NCI-H1930 (cell line): ENCODE measurements at places on chromosomes 7 and 10.

DNA sequence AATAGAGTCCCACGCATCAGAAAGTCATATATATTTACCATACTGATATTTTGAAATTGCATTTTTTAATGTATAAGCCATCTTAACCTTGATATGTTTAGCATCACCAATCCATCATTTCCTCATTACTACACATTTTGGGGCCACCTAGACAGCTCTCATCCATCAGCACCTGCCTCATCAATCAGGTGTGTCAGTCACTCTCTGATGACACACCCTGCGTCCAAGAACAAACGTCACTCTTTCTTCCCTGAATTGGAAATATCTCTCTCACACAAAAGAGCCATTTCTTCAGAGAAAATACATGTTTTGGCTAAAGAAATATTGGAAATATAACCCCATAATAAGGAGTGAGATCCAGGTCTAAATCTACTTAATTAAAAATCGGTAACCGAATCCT, 38.9 kb upstream of the RSU1 start:
- DNase-seq = no peak

DNA sequence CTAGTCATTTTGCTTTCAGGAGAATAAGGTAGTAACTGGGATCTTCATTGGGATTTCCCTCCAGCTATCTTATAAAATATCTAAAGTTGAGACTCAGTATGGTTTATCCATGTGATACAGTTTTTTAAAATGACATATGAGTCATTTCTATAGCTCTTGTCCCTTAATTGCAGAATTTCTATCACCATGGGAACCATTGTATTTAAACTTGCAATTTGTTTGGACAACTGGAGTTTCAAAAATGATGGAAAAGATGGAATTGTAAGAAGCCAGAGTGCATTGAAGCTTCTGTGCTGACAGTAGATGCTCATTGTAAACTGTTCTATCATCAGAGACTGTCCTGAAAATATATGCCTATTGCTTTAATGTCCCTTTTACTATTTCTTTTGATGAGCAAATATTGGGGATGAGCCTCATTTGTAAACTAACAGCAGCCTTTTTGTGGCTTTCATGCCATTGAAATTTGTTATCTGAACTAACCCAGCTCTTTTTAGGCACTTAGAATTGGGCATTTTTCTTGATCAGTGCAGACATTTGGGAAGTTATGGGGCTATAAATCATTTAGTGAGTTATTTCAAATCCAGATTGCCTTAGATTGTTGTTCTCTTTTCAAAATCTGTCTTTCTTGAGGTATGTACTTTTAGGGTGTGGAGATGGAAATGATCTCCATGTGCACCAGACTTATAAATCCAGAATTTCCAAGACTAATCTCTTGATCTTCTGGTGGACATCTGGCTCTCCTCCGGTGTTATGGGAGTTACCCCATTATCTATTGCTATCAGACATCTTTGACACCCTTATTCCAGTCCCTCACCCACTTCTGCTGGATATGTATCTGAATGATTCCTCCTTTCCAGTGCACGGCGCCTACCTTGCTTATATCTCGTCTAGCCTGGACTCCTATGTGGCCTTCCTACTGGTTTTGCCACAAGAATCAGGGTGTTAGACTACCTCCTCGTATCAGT, 159.0 kb downstream of the SND1 start:
- peak; percentile 25 for DNase-seq

DNA sequence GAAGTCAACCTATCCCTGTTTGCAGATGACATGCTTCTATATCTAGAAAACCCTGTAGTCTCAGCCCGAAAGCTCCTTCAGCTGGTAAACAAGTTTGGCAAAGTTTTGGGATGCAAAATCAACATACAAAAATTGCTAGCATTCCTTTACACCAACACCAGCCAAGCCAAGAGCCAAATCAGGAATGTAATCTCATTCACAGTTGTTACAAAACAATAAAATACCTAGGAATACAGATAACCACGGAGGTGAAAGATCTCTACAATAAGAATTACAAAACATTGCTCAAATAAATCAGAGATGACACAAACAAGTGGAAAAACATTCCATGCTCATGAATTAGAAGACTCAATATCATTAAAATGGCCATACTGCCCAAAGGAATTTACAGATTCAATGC, 50.4 kb upstream of the ZNF365 start:
- DNase-seq = no peak

GRCh38 chr10:67697724-67698131, 1.7 kb upstream of the CTNNA3 start:
- DNase-seq = no peak

GRCh38 chr7:114786455-114786854, 135.4 kb upstream of the MDFIC start:
- DNase-seq = no peak

- no peak for DNase-seq
Observed at GRCh38 chr7:101151908-101152651, 2.2 kb upstream of the AP1S1 start.

DNA sequence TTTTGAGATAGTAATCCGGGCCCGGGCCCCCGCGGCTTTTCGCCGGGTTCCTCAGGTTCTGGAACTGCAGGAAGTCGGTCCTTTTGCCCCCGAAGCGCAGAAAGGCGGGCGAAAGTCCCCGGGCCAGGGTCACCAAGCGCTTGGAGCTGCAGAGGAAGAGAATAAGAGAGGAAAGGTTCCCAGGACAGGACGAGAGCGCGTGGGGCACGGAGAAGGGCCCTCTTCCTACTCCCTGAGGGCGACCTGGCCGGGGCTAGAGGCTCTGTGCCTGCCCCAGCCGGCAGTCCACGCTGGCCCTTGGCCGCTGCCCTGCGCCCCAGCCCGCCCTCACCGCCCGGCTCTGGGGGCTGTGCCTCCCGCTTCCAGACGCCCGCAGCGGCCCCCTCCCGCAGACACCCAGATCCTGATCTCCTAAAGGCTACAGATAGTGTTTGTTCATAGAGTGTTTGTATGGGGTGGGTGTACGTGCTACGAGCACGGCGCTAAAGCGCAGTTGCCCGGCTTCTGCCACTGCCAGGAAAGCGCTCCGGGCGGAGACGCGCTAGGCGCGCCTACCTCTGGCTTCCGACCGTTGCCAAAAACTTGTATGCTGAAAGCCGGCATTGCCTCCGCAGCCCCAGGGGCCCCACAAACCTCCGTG, 3.2 kb downstream of the HPSE2 start:
- DNase-seq = no peak

DNA sequence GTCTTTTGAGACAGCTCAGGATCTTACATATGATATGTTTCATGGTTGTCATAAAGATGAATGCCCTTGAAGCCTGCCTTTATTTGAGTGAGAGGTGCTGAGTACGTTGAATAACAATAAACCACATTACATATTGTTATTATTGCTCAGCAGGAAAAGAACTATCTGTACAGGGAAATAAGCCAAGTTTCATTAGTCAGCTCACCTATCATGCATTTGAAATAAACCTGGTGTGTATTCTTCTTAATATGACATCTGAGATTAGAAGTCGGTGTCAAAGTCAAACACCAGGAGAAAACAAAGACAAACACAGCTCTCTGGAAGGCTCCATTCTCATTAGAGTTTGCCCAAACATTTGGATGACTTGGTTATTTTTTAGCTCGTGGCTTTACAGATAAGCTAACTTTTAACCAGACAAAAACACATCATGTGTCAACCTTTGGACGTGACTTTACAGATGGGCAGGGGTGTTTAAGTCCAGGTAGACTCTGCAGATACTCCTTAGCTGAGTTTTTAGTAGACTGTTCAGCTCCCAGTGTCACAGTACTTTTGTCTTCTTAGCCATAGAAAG, 71.2 kb upstream of the AOAH start:
- DNase-seq = no peak

GRCh38 chr7:124655990-124656389, 109.6 kb downstream of the GPR37 start:
- no peak for DNase-seq

DNA sequence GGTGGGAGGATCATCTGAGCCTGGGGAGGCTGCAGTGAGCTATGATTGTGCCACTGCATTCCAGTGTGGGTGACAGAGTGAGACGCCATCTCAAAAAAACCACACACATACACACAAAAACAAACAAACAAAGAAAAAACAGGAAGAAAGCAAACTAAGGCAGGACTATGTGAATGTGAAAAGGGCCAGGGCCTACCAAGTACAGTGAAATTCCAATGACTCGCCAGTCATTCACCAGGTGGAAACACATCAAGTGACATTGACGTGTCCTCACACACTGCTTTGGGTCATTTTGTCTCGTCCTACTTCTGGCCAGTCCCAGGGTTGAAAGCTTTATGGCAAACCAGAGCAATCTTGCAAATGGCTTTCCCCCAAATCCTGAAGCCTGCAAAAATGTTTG, 79.9 kb downstream of the HIP1 start:
- no peak for DNase-seq

GRCh38 chr7:12982178-12982577, 294.7 kb downstream of the ARL4A start:
- no peak for DNase-seq

DNA sequence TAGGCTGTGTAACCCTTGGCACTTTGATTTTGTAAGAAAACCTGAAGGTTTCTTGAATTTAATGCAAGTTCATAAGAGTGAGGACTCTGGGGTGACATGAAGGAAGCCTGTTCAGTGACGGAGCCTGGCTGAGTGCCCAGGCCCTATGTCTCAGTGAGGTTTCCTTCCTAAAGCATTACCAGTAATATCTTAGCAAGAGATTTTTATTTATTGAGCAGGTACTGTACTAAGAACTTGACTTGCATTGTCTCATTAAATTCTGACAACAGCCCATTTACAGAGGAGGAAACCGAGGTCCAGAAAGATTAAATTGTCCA, 197.2 kb downstream of the HECW1 start:
- DNase-seq = no peak

- DNase-seq = no peak
Observed at GRCh38 chr10:72068901-72069446, 19.4 kb downstream of the SPOCK2 start.

- DNase-seq = no peak
Observed at GRCh38 chr7:92668564-92668963, 78.4 kb upstream of the FAM133B start.

DNA sequence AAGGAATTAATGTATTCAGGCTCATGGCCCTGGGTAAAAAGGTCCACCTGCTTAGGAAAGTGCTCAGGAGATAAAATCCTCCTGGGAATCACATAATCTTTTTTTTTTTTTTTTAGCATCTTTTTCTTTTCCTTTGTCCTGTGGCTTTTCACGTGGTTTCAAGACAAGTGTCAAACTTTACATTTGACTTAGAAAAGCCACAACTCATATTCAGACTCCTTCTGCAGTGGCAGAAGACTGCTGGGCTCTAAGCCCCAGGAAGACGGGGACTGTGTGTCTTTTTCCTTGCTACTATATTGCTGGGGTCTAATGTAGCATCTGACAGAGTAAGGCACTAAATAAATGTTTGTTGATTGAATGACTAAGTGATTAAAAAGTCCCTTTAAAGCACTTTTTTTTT, 127.5 kb upstream of the ANKRD1 start:
- DNase-seq = no peak

DNA sequence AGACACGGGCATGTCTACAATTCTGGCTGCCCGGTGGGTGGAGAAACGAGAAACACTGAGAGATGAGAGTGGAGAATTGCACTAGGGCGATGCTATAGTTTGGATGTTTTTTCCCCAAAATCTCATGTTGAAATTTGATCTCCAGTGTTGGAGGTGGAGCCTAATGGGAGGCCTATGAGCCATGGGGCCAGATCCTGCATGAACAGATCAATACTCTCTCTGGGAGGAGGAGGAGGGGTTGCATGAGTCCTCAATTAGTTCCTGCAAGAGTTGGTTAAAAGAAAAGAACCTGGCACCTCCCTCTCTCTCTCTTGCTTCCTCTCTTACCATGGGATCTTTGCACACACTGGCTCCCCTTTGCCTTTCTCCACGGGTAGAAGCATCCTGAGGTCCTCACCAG, 299.1 kb downstream of the CALN1 start:
- DNase-seq = no peak

GRCh38 chr7:1059200-1060091, 15.1 kb downstream of the GPR146 start:
- DNase-seq = no peak

GRCh38 chr7:81161451-81162075, 242.7 kb upstream of the SEMA3C start:
- DNase-seq = no peak

DNA sequence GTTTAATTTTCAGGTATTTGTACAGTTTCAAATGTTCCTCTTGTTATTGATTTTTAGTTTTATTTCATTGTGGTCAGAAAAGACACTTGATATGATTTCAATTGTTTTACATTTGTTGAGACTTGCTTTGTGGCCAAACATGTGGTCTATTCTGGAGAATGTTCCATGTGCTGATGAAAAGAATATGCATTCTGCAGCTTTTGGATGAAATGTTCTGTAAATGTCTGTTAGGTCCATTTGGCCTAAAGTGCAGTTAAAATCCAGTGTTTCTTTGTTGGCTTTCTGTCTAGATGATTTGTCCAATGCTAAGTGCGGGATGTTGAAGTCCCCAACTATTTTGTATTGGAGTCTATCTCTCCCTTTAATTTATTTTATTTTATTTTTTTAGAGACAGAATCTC, 70.5 kb downstream of the ZNF503 start:
- no peak for DNase-seq

DNA sequence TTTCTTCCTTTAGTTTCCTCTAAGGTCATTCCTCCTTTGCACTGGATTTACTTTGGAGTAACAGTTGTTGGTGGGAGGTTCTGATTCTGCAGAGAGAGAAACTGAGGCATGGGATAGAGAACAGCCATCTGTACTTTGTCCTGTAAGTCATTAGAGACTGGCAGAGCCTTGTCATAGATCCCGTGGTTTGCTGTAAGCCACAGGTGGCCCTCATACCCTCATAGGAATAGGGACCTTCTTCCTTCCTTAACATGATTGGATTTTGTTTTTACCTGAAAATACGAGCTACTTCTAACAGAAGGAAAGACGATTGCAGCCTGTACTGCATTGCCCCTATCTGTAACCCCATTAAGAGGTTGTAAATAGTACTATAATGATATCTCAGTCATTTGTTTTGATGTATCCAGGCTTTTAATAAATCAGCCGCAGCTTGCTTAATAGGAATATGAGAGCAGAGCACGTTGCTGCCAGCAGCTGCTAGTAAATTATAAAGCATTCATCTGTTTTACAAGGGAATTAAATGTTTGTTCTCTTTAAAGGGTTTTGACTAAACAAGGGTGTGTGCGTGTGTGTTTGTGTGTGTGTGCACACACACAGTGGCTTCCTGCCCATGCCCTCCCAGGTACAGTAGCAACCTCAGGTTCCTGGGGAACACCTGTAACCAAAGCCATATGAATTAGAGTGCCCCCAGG, 249.8 kb downstream of the AUTS2 start:
- peak; percentile 32 for DNase-seq
